ENCODE measurements at places on chromosomes 5 and 9. TPM values are rescaled to one million over a fixed set of nuclear protein-coding genes. Genes with fewer than 3 reads are reported as not detected.

DNA sequence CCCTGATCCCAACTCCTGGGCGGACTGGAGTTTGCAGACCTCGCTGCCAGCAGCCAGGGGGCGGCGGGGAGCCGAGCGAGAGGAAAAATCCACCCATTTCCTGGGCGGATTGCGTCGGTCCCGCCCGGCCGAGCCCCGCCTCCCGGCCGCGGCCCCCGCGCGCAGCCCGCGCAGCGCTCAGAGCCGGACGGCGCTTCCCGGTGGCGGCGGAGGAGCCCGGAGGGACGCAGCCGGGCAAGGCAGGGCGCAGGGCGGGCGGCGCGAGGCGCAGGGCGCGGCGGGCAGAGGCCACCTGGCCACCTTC, at the start of gene OLFM1:
OLFM1 (plus strand) TSS at position 180 of the 304 bp plus-strand sequence. CDS start 322 bp downstream, outside the sequence.
- peak; percentile 84 for DNase-seq

DNA sequence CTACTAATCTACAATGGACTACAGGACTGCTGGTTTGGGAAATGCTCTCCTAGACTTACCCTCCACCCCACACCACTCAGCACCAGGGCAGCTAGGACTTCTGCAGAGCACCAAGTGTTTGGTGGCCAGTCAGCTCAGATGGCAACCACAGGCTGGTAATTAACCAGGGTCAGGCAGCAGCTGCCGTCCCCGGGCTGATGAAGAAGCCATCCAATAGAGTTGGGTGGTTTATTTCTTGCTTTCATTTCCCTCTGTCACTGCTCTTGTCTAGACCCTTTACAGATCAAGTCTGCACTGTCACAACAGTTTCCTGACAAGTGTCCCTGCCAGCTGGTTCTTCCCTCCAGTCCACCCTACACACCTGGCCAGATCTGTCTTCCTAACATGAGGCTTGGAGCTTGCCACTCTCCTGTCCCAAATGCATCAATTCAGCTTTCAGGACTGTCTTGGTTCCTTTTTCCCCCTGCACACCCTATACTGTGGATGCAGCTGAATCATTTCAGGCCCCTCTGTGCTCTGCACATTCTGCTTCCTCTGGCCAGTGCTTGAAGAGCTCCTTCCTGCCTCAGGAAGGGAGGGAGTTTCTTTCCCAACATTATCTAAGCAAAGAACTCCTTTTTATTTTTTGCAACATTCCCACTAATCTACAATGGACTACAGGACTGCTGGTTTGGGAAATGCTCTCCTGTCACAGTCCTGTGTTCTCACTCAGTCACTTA, 30.2 kb upstream of the HSPA9 start:
- DNase-seq: no peak

PCDHGA11 gene
- 1.4 TPM for total RNA-seq

ADCY2 gene
- 0.21 TPM for total RNA-seq

DNA sequence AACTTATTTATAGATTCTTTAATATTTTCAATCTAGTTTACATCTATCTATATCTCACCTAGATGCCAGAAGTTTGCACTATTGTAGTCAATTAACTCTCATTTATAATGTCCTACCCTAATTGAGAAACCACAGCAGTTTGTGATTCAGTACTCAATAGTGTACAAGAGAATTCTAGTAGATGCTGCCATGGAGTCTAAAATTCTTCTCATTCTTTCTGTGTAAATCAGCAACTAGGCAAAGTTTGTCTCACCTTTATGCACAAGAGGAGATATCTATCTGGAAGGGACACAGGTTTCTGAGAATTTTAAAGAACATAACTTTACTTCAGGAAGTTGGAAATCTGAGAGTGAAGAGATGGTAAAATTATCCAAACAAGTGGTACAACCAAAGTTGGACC, 173.0 kb upstream of the FBXL7 start:
- no peak for DNase-seq

DNA sequence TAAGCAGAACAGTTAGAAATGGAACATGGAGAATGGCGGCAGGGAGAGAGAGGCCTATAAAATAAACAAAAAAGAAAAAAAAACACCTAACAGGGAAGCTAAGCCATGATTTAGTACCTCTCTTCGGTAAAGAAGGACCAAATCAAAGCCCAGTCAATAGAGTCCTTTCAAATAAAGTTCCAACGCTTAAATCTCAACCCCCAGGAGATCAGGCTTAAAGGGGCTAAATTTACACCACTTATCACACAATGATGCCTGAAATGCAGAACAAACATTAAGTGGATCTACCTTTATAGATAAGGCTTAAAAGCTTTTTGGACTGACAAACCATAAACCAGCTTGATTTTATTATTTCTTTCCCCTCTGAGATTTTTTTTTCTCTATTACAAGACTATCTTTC, 66.3 kb downstream of the PRELID2 start:
- DNase-seq: no peak

GRCh38 chr5:127012916-127013315, 17.4 kb downstream of the MARCHF3 start:
- no peak for DNase-seq

DNA sequence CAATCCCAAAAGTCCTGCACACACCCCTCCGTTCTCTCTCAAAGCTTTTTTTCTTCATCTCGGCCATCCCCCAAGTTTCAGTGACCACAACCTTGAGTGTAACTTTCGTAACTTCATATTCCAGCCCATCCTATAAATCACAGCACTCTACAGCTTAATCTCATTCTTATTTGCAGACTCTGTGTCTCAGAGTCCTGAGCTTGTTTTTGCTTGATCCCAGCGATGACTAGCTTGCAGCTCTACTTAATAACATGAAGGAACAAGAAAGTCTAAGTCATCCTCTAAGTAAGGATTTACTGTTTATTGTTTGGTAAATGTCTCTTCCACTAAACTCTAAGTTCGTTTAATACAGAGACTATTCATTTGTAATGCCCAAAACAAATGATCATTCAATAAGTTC, 2.6 kb upstream of the SPDL1 start:
- no peak for DNase-seq

DIRAS2 gene
- total RNA-seq: 1.7 TPM

DNA sequence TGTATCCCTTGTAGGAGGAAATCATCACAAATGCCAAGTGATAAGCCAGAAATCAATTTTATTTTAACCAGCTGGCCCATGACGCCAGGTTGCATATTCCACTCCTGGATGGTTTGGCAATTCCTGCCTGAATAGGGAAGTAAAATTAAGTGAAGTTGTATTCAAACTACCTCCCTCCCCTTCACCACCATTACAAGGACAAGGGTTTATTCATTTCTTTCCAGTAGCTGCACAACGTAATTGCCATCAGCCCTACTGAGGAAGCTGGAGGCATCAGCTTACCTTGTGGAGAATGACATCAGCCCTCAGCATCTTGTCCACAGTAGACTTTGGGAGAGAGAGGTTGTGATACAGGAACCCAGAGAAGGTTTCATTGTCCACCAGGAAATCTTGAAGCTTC, 66.6 kb downstream of the ABCA1 start:
- DNase-seq: no peak

GRCh38 chr5:13921578-13921977, 22.9 kb downstream of the DNAH5 start:
- DNase-seq: no peak

DNA sequence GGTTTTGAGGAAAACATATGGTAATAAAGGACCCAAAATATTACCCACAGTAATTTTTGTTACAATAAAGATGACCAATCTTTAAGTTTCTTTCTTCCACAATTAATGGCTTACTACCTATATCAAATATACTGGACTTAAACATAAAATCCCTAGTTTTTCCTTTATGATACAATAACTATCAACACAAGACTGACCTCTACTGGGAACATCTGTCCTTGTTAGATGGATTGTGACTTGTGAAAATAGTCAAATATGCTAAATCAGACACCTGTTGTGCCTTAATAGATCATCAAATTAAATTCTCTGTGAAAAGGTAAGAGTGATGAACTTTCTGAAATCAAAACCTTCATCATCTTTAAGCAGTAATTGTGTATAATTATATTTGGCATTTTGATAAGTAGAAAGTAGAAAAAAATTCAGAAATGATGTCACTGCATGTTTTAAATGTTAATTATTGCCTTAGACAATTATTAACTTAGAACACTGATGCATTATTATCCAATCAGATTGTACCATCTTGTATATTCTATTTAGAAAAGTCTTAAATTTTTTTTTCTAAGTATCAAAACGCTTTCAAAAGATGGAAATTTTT, 113.6 kb downstream of the DEPDC1B start:
- no peak for DNase-seq

GRCh38 chr5:160240350-160240749, 11.0 kb downstream of the FABP6 start:
- DNase-seq: no peak

IFNE gene
- total RNA-seq: not detected

- DNase-seq: peak; percentile 84
Observed at GRCh38 chr5:116396476-116397099, 178.0 kb downstream of the SEMA6A start.

HABP4 gene
- total RNA-seq: 5.1 TPM

DNA sequence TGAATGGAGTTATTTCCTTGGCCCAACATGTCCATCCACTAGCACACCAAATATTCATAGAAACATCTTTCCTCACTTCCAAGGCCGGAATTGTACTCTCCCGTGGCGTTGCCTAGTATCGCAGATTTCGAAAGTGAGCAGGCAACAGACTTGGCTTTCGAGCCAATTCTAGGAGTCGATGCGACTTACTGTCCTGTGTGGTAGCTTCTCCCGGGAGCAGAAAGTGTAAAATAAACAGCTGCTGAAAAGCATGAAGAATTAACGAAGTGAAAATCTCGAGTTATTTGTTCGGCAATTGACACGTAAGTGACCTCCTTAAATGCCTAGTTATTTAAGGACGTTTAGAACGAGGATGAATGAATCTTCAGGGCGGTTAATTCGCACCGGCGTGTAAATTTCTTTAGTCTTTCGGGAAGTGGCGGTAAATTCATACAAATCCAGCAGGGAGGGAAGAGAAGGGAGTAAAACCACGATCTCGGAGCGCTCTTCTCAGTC, 449 bp upstream of the PCSK5 start:
- DNase-seq: peak; percentile 46

SLC34A3 gene
- total RNA-seq: not detected

DNA sequence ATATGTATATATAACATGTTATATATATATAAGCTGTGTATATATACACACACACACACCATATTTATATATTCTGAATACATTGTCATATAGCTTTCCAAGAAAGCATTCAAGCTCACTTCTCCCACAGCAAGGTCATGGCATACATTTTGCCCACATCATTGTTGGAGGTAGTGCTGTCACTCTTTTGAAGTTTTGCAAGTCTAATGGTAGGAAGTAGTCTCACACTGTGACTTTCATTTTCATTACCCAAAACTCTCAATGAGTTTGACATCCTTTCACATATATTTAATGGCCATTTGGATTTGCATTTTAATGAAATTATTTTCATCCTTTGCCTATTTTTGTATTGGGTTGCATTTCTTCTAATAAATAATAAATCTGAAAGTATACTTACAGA, 59.8 kb upstream of the COX7C start:
- no peak for DNase-seq

Data from pancreas (tissue), 10 donors.